ENCODE measurements at places on chromosomes 4 and X.

DNA sequence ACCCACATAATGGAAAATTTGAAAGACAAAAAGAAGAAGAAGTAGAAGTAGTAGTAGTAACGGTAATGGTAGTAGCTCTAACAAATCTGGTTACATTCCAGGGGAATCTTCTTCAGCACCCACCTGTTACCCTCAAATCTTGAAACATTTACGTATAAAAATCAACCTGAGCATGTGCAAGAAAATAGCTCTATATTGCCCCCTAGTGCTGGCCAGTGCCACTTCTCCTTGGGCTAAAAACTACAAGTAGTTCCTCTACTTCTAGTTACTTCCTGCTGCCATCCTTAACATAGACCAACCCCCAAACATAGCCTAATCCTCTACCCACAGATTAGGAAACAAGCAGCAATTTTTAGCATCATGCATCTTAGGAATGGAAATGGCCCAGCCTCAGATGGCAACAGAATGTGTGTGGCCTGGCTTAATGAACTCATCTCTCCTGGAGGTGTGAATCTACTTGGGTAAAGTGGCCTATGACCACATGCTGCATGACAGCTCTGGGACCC is 3.1 kb downstream of the PDGFC start:
- DNase-seq, result no peak

- no peak for DNase-seq
These were observed 64.3 kb downstream of the RASL11B start for GRCh38 chr4:52926196-52926974.

- no peak for DNase-seq
These were observed 1881.7 kb downstream of the ARAP2 start for GRCh38 chr4:34362654-34363053.

- DNase-seq, result no peak
These were observed 83.3 kb downstream of the VEGFC start for GRCh38 chr4:176709417-176709816.

DNA sequence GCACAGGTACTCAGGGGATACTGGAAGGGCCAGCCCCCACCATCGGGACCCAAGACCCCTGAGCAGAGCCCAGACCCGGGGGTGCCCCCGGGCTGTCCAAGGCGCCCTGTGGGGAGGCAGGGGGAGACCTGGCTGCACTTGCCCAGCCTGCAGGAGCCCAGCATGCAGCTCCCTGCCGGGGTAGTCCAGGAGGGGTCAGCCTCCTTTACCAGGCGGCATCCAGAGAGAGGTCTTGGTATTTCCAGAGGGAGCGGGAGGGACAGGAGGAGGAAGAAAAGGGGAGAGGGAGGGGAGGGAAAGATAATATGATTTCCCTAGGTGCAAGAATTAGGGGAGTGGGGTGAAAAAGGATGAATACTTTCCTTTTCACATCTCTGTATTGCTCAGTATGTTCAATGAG is 97.5 kb downstream of the ABLIM2 start:
- DNase-seq, result no peak

DNA sequence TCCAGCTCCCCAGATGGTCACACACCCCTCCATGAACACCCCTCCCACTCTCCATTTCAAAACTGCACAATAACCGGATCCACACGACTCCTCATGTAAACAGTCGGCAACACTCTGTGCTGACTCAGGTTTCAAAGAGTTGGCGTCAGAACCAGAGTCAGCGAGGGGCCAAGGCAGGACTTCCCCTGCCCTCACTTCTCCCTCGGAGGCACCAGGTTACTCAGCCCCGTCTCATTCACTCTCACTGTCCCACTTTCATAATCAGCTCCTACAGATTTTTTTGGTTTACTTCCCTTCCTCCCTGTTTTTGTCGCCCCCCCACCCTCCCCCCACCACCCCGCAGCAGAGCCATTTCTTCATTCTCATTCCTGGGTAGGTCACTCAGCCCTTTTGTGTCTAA is 2.7 kb upstream of the TIMP1 start:
- DNase-seq, result no peak

DNA sequence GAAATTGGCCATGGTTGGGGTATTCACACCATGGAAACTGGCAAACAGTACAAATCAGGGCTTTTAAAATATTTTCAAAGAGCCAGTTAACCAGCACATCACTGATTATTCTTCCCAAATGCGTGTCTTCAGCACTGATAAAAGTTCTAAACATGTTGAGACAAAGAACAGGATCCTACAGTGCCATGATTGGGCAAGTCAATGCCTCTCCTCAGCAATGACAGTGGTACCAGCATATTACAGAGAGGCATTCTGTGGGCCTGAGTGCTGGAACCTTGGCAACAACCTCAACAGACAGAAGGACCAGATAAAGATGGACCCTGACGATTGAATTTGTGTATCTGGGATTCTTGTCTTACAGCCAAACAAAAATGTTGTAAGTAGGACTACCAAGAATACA is 108.9 kb downstream of the EFHC2 start:
- no peak for DNase-seq

GRCh38 chr4:40314951-40315350 is 20.2 kb upstream of the CHRNA9 start:
- DNase-seq, result no peak

GRCh38 chr4:89008166-89008565 is 48.8 kb downstream of the FAM13A start:
- no peak for DNase-seq

DNA sequence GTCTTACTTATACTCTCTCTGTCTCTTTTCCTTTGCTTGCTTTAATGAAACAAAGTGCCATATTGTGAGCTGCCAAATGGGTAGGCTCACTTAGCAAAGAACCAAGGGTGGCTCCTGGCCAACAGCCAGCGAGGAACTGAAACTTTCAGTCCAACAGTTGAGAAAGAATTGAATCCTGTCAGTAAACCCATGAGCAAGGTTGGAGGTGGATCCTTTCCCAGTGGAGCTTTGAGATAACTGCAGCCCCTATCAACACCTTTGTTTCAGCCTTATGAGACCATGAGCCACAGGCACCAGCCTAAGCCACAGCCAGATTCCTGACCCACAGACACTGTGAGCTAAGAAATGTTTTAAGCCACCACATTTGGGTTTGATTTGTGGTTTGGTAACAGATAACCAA is 362.2 kb downstream of the PDGFC start:
- DNase-seq, result no peak

GRCh38 chr4:52550186-52550585 is 108.9 kb downstream of the USP46 start:
- no peak for DNase-seq

- DNase-seq, result peak; percentile 96
These were observed 23.2 kb upstream of the AASDH start for GRCh38 chr4:56410247-56411062.

DNA sequence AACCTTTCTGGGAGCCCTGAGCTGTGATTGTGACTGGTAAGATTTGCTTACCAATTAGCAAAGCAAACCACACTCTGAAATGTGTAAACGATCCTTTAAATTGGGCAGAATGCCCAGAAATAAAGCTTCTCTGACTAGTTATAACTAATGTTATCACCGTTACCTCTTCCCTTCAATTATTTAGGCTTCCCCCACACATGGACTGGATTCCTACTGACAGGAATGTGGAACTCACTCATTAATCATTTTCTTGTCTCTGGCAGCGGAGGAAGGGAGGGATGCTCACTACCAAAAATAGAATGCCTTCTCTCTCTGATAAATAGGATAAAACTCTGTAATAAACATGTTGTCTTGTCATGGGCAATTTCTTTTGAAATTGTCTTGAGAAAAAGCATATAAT is 25.3 kb upstream of the NWD2 start:
- no peak for DNase-seq

- DNase-seq, result no peak
These were observed 39.6 kb downstream of the FGFBP1 start for GRCh38 chr4:15898902-15899301.

GRCh38 chrX:63475200-63475599 is 124.1 kb upstream of the SPIN4 start:
- no peak for DNase-seq

- no peak for DNase-seq
These were observed 181.0 kb downstream of the LDB2 start for GRCh38 chr4:16717266-16717970.

DNA sequence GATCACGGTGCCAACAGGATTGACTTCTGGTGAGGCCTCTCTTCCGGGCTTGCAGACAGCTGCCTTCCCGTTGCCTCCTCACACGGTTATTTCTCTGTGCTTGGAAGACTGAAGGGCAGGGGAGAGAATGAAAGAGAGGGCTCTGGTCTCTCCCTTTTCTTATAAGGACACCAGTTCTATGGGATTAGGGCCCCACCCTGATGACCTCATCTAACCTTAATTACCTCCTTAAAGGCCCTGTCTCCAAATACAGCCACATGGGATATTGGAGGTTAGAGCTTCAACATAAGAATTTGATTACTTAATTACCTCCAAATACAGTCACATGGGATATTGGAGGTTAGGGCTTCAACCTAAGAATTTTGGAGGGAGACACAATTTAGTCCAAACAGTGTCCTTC is 46.5 kb downstream of the EVC start:
- no peak for DNase-seq

GRCh38 chr4:105509291-105509690 is 35.4 kb upstream of the PPA2 start:
- no peak for DNase-seq

DNA sequence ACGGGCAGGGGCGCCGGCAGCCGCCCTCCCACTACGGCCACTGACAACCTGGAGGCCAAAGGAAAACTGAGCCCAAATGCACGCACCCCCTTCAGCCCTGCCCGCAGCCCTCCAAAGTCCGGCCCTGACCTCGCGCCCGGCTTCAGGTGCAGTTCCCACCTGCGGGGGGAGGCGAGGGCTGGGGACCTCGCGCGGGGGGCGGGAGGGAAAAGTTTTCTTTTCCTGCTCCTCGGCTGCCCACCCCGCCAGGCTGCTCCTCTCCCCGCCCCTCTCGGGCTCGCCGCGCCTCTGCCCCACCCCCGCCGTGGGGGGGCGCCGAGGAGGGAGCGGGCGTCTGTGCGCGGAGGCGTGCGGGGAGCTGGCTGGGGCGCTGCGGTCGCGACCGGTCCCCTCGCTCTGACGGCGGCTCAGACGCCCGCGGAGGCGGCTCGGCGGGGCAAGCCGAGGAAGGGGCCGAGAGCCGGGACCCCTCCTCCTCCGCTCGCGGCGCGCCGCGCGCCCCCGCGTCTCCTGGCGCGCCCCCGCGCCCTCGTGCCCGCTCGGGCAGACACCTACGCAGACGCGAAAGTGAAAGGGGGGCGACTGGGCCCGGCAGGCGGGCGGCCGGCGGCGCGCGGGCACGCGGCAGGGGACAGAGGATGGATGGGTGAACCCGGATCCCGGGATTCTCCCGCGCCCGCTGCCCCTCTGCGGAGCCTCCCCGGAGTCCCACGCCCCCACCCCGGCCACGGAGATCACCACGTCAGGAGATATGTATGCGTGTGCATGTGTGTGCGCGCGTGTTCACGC is 3.1 kb upstream of the NR3C2 start:
- DNase-seq, result no peak

GRCh38 chr4:60879135-60879701 is 320.9 kb upstream of the ADGRL3 start:
- no peak for DNase-seq

DNA sequence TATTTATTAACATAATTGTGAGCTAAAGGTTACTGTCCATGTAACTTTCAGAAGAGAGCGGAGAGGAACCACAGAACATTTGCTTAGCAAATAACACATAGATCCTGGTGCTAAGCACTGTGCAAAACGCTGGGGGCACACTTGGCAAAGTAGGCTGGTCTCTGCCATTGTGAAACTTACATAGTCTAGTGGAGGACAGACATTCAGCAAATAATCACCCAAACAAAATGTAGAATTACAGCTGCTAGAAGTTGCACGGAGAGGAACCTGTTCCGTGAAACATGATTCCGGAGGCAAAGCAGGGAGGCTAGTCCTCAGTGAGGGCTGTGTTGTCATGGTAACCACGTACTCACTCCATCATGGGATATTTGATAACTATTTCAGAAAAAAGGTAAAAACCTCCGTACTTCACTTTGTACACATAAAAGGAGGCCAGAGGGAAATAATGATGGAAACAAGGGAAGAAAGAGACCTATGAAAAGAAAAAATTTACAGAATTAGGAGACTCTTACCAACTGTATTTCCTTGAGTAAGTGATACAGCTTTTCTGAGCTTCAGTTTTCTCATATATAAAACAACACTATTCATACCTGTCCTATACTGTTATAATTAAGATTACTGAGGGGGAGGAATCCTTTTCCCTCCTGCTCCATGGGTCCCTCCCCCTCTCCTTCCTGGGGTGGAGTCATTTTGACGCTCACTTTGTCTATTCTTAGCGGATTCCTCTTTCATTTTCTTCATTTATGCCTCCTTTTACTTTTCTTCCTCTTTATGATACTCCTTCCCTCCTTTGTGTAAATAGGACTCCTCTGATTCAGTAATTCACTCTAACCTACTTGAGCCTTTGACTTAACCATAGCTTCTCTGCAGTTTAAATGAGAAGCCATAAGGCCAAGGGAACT is 825 bp upstream of the RASGEF1B start:
- DNase-seq, result no peak

GRCh38 chr4:91089178-91089577 is 962.0 kb downstream of the CCSER1 start:
- DNase-seq, result no peak

DNA sequence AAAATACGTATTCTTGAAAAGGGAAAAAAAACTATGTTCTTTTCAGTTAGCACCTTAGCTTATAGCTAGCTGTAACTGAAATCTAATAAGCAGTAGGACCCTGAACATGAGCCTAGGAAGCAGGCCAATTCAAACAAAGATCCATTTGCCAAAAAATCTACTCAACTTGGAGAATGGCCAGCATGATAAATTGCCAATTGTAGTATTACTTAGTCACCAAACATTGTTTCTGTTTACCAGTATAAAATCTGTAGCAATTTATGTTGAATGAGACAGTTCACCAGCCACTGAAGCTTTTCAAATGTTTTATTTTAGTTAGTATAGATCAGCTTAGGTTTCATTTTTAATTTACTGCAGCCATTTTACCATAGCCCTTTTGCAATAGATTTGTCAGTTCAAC is 323.6 kb upstream of the DIPK2B start:
- DNase-seq, result no peak

- no peak for DNase-seq
These were observed 10.1 kb downstream of the DLG3 start for GRCh38 chrX:70454441-70455365.

DNA sequence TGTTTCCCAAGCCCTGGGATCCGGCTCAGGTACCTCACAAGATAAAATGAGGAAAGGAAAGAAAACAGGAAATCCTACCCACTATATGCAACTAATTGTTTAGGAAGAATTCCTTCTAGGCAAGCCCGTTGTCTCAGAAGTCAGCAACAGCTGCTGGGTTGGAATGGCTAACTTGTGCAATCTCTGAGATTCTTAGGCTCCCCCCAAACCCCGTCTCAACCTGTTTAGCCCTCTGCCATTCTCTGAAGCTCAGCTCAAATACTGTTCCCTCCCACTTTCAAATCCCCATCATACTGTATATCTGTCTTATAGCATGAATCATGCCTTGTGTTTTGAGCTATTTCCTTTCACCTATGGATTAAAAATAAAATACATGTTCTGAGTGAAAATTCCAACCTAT is 28.9 kb downstream of the STARD8 start:
- no peak for DNase-seq

GRCh38 chr4:97548943-97549583 is 594.2 kb downstream of the STPG2 start:
- no peak for DNase-seq

GRCh38 chrX:13540602-13541001 is 28.8 kb upstream of the EGFL6 start:
- no peak for DNase-seq
